ENCODE measurements at places on chromosomes 7 and 10.
A peak's percentile ranks its signal among the peaks of the same experiment; 100 is the strongest.

- H3K27ac ChIP-seq: no peak overlapping the region
- no peak for DNase-seq
- H3K4me3 ChIP-seq: no peak overlapping the region
Observed at GRCh38 chr10:129272866-129273650, 194.0 kb upstream of the MGMT start.

GRCh38 chr7:23298141-23298881, 828 bp upstream of the MALSU1 start:
- no peak for DNase-seq
- H3K27me3 ChIP-seq: peaks cover 6% of the 10 kb centered on the region
- H3K4me1 ChIP-seq: peaks cover 27% of the 10 kb centered on the region

GRCh38 chr7:107122486-107122911, 46.3 kb upstream of the HBP1 start:
- no peak overlapping the region for H3K27ac ChIP-seq
- H3K36me3 ChIP-seq: no peaks in the 10 kb centered on the region
- no peak for DNase-seq
- peaks cover 9% of the 10 kb centered on the region for H3K4me1 ChIP-seq

DNA sequence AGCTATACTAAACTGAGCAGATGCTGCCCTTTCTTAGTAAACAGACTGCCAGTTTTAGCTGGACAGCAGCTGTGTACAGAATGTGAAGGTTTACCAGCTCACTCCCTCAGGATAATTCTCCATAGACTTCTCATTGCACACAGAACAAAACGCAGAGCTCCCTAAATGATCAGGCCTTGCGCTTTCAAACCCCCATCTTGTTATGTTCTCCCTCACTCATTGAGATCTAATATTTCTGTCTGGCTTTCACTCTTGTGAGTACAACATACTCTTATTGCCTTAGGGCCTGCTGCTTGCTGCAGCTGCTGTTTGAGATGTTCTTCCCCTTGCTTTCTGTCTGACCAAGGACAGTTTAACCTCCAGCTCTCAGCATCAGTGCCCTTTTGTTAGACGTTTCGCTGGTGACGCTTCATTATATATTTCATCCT, 17.3 kb downstream of the VWDE start:
- no peak overlapping the region for H3K27ac ChIP-seq
- H3K4me1 ChIP-seq: peaks cover 5% of the 10 kb centered on the region
- H3K4me3 ChIP-seq: no peak overlapping the region

DNA sequence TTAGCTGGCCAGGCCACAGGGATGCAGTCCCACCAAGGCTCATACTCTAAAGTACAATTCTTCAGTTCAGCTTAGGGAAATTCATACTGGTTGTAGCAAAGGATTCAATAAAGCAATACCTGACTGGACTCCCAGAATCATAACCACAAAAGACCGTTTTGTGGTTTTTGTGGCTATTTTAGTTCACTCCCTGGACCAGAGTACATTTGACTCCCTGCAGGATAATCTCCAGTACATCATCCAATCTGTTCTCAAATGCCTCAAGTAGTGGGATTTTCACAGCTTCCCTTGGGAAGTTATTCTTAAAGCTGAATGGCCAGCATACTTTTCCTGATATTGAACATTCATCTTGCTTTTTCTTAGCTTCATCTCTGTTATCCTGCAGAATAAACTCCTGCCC, 29.3 kb upstream of the YAE1 start:
- no peak overlapping the region for H3K4me3 ChIP-seq
- H3K27ac ChIP-seq: no peak overlapping the region
- H3K36me3 ChIP-seq: no peaks in the 10 kb centered on the region

- peak overlapping the region; percentile 53 for H3K27ac ChIP-seq
- H3K4me1 ChIP-seq: peaks cover 61% of the 10 kb centered on the region
- peaks cover 34% of the 10 kb centered on the region for H3K36me3 ChIP-seq
- DNase-seq: no peak
Observed at GRCh38 chr10:125093199-125093973, 67.0 kb downstream of the CTBP2 start.

DNA sequence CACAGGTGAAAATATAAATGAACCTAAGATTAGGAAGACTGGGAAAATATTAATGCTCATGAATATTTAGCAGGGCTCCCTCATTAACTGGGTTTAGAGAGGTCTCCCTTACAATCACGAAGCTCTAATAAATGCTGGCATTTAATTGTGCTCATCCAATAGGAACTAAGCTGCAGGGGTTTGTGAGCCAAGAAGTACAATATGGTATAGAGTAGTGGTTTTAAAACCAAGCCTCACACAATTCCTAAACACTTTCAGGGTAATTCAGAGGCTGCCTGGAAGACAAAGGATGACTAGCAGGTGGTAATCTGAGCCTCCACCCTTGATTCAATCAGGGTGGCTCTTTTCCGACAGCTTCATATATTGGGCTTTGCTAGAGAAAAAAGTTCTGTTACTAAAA, 103.3 kb downstream of the GPAM start:
- H3K27ac ChIP-seq: no peak overlapping the region
- no peaks in the 10 kb centered on the region for H3K4me1 ChIP-seq
- H3K36me3 ChIP-seq: no peaks in the 10 kb centered on the region
- H3K27me3 ChIP-seq: peaks cover 8% of the 10 kb centered on the region
- no peak overlapping the region for H3K4me3 ChIP-seq

DNA sequence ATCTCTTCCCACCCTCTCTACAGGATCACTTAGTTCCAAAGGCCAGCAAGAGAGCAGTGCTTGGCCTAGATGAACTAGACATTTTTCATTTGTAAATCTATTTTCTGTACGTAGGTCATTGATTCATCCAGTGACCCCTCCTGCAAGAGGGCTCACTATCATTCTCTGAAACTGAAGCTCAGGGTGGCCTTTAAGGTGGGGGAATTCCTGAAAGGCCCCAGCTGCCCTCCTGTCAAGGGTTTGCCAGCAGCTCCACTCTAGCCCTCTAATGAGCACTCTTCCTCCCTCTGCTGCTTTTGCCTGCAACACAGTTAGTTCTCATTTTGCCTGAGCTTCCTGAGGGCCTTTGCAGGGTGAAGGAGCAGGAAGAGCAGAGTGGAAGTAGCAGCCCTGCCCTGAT, 41.2 kb downstream of the LRRC18 start:
- peaks cover 2% of the 10 kb centered on the region for H3K27me3 ChIP-seq
- H3K4me1 ChIP-seq: no peaks in the 10 kb centered on the region
- no peak overlapping the region for H3K4me3 ChIP-seq
- no peak overlapping the region for H3K27ac ChIP-seq

- no peak for DNase-seq
- peaks cover 35% of the 10 kb centered on the region for H3K4me1 ChIP-seq
- H3K4me3 ChIP-seq: peak overlapping the region; percentile 26
- H3K36me3 ChIP-seq: no peaks in the 10 kb centered on the region
Observed at GRCh38 chr7:69678494-69679187, 80.4 kb downstream of the AUTS2 start.

DNA sequence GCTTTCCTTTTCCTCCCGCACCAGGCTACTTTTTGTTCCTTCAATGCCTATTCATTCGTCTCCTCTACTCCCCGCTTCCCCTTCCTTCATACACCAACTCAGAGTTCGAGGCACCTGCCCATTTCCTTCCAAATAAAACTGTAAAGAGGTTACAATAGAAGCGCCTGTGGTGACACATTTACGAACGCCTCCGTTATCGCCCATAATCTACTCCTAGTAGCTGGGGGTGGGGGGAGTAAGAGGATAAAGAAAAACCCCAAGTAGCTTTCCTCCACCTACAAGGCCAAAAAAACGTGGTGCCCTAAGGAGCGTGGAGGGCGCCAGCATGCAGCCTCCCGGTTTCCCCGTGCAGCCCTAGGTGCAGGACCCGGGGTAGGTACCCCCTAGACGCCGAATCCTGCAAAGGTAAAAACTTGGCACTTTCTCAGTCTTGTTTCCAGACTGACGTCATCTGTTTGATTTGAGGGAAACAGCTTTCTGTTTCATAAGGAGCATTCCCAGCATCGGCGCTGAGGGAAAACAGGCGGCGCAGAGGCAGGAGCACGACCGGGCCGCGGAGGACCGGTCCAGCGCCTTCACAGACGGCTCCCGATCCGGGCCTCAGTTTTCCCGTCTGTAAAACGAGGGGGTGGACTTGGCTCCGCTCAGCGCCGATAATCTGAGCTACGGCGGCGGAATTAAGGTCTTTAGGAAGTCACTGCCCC, 922 bp downstream of the PPA1 start:
- H3K36me3 ChIP-seq: peaks cover 7% of the 10 kb centered on the region
- H3K27me3 ChIP-seq: no peaks in the 10 kb centered on the region
- peak overlapping the region; percentile 97 for H3K27ac ChIP-seq
- peak overlapping the region; percentile 98 for H3K4me3 ChIP-seq
- H3K4me1 ChIP-seq: peaks cover 16% of the 10 kb centered on the region

- H3K27me3 ChIP-seq: no peaks in the 10 kb centered on the region
- DNase-seq: no peak
- H3K4me3 ChIP-seq: no peak overlapping the region
- H3K27ac ChIP-seq: no peak overlapping the region
Observed at GRCh38 chr10:113005380-113005779, 55.3 kb downstream of the TCF7L2 start.

GRCh38 chr7:69692611-69693010, 94.3 kb downstream of the AUTS2 start:
- H3K27me3 ChIP-seq: no peaks in the 10 kb centered on the region
- H3K4me3 ChIP-seq: peak overlapping the region; percentile 6
- no peak for DNase-seq
- H3K4me1 ChIP-seq: peaks cover 43% of the 10 kb centered on the region
- H3K27ac ChIP-seq: peak overlapping the region; percentile 68
- H3K36me3 ChIP-seq: peaks cover 8% of the 10 kb centered on the region

DNA sequence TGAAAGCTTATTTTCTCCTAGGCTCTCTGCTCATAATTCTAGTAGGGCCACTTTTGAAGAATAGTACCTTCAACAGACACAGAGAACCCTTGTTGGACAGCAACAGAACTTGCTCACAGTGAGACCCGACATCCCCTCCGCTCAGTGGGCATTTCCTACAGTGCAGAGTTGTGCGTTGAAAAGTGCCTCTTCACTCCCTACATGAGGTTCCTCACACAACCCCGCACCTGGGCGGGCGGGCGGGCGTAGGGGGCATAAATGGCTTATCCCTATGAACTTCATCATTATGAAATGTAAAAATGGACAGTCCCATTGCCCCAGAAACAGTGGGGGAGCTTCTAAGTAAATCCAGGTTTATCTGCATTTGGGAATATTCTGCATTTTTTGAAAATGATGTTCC, 174.9 kb downstream of the MGMT start:
- DNase-seq: no peak
- H3K27me3 ChIP-seq: no peaks in the 10 kb centered on the region
- no peak overlapping the region for H3K27ac ChIP-seq
- H3K36me3 ChIP-seq: no peaks in the 10 kb centered on the region
- no peak overlapping the region for H3K4me3 ChIP-seq

GRCh38 chr10:91597197-91597881, 35.5 kb downstream of the PPP1R3C start:
- peaks cover 39% of the 10 kb centered on the region for H3K4me1 ChIP-seq
- H3K27ac ChIP-seq: peak overlapping the region; percentile 82
- H3K27me3 ChIP-seq: no peaks in the 10 kb centered on the region
- H3K36me3 ChIP-seq: no peaks in the 10 kb centered on the region

- H3K4me3 ChIP-seq: peak overlapping the region; percentile 61
- no peak for DNase-seq
- no peaks in the 10 kb centered on the region for H3K27me3 ChIP-seq
- peak overlapping the region; percentile 32 for H3K27ac ChIP-seq
- H3K4me1 ChIP-seq: peaks cover 29% of the 10 kb centered on the region
Observed at GRCh38 chr10:103980288-103980906, 13.5 kb downstream of the SLK start.

DNA sequence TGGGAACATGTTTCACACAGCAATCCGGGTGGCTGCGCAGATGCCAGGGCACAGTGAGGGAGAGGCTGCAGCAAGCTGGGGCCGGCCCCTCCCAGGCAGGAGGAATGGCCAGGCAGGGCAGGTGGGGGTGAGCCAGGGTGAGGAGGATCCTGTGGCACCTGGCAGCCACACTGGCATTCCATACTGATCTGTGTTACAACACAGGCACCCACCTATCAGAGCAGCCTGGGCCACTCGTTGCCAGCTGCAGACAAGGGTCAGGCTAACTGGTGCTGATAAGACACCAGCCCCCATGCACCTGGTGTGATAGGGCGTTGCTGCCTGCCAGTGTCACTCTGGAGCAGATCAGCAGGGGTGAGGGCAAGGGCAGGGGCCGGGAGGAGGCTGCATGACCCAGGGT, 16.6 kb upstream of the RET start:
- H3K4me1 ChIP-seq: no peaks in the 10 kb centered on the region
- no peaks in the 10 kb centered on the region for H3K36me3 ChIP-seq
- peaks cover 14% of the 10 kb centered on the region for H3K27me3 ChIP-seq
- DNase-seq: no peak
- H3K4me3 ChIP-seq: no peak overlapping the region
- H3K27ac ChIP-seq: no peak overlapping the region

DNA sequence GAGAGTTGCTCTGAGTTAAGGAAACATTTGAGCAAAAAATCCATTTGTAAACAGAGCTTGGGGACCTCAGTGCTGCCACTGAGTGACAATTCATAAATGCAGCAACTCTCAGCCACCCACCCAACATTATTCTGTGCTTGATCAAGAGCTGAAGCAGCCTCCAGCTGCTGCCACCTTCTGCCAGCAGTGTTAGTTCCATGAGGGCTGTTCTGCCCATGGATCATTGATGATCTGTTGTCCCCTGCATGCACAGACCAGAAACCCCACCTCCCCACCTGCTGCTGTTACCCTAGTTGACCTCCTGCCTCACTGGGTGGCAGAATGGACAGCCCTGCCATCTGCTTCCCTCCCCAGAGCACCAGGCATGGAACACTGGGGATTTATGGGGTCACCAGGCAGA, 305.4 kb downstream of the KCNMA1 start:
- H3K27me3 ChIP-seq: peaks cover 3% of the 10 kb centered on the region
- H3K4me3 ChIP-seq: no peak overlapping the region
- H3K36me3 ChIP-seq: no peaks in the 10 kb centered on the region
- DNase-seq: no peak
- H3K27ac ChIP-seq: peak overlapping the region; percentile 81

- H3K4me1 ChIP-seq: no peaks in the 10 kb centered on the region
- H3K27ac ChIP-seq: no peak overlapping the region
- H3K4me3 ChIP-seq: no peak overlapping the region
- no peaks in the 10 kb centered on the region for H3K27me3 ChIP-seq
Observed at GRCh38 chr7:137209151-137209817, 134.2 kb downstream of the PTN start.

DNA sequence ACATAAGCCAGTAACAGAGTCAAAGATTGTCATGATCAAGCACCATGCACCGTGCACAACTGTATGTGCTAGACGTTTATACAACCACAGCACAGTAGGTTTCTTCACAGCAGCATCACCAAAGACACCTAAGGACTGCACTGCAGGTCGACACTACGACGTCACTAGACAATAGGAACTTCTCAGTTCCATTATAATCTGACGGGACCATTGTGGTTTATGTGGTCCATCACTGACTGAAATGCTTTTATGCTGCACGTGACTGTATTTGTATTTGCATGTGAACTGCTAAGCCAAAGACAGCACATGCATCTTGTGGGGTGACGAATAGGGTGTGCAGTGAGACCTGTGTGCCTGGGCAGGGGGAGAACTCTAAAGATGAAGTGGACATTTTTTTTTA, 164.9 kb downstream of the PARD3 start:
- H3K4me3 ChIP-seq: no peak overlapping the region
- no peak overlapping the region for H3K27ac ChIP-seq
- H3K4me1 ChIP-seq: peaks cover 27% of the 10 kb centered on the region
- no peak for DNase-seq

GRCh38 chr10:77245953-77246352, 391.7 kb downstream of the KCNMA1 start:
- peaks cover 32% of the 10 kb centered on the region for H3K4me1 ChIP-seq
- no peak overlapping the region for H3K27ac ChIP-seq
- no peak for DNase-seq
- H3K27me3 ChIP-seq: peaks cover 4% of the 10 kb centered on the region
- H3K36me3 ChIP-seq: no peaks in the 10 kb centered on the region
- H3K4me3 ChIP-seq: no peak overlapping the region

Measured in type B pancreatic cell (in vitro differentiated cells).